T-helper 2 cell treated with Interferon-gamma antibody and Interleukin-4, amounts not matched to agents 100 ng/mL and 5 ng/mL, for 36 hours (primary cell): ENCODE measurements at places on chromosomes 6 and 20. TPM values are rescaled to one million over a fixed set of nuclear protein-coding genes. Genes with fewer than 3 reads are reported as not detected.

TRAPPC3L gene
- not detected in 2 replicates for total RNA-seq

MUC21 gene
- not detected in 2 replicates for total RNA-seq

TMEM151B gene
- total RNA-seq = not detected in 2 replicates

SUMO4 gene
- 9.6 and 10.5 TPM in 2 replicates for total RNA-seq

RAD21L1 gene
- total RNA-seq = not detected in 2 replicates

C20orf144 gene
- 0.25 TPM in 1 of 2 replicates, not detected in the other for total RNA-seq

SLC22A2 gene
- not detected in 2 replicates for total RNA-seq

OLIG3 gene
- total RNA-seq = not detected in 2 replicates

FAM217B gene
- total RNA-seq = 30.8 and 36.3 TPM in 2 replicates

LY6G6C gene
- total RNA-seq = 0.25 TPM in 1 of 2 replicates, not detected in the other

IPCEF1 gene
- 9.5 and 10.2 TPM in 2 replicates for total RNA-seq

CYP24A1 gene
- not detected in 2 replicates for total RNA-seq

PLCB4 gene
- not detected in 2 replicates for total RNA-seq

CCM2L gene
- not detected in 2 replicates for total RNA-seq

ZNF165 gene
- 0.43 and 0.66 TPM in 2 replicates for total RNA-seq

GTSF1L gene
- total RNA-seq = 0.23 TPM in 1 of 2 replicates, not detected in the other

ANKRD66 gene
- total RNA-seq = not detected in 2 replicates

PM20D2 gene
- 15.1 and 15.3 TPM in 2 replicates for total RNA-seq

PHACTR3 gene
- not detected in 2 replicates for total RNA-seq

PXT1 gene
- 0.09 and 0.11 TPM in 2 replicates for total RNA-seq

NTSR1 gene
- total RNA-seq = 0.23 and 0.34 TPM in 2 replicates

EMILIN3 gene
- total RNA-seq = not detected in 2 replicates

CST5 gene
- not detected in 2 replicates for total RNA-seq

SAMHD1 gene
- total RNA-seq = 338 and 368 TPM in 2 replicates

SNAP25 gene
- 0.18 and 0.48 TPM in 2 replicates for total RNA-seq

CCHCR1 gene
- 37.1 and 39.2 TPM in 2 replicates for total RNA-seq

BFSP1 gene
- 3.7 and 4.1 TPM in 2 replicates for total RNA-seq

GRM4 gene
- total RNA-seq = not detected in 2 replicates

KIAA1755 gene
- not detected in 2 replicates for total RNA-seq

EGFL8 gene
- 7.0 and 8.7 TPM in 2 replicates for total RNA-seq

SLC24A3 gene
- total RNA-seq = not detected in 2 replicates

KCNK5 gene
- 10.9 and 11.0 TPM in 2 replicates for total RNA-seq

ANKRD6 gene
- 0.93 and 1.3 TPM in 2 replicates for total RNA-seq

DNAH8 gene
- total RNA-seq = 0.02 and 0.32 TPM in 2 replicates

DEFB119 gene
- not detected in 2 replicates for total RNA-seq

AIF1 gene
- 67.9 and 70.2 TPM in 2 replicates for total RNA-seq

GABRR2 gene
- 0.73 and 1.2 TPM in 2 replicates for total RNA-seq

ME1 gene
- not detected in 2 replicates for total RNA-seq

RNF182 gene
- total RNA-seq = not detected in 2 replicates

SEMG1 gene
- total RNA-seq = not detected in 2 replicates

VSTM2L gene
- not detected in 2 replicates for total RNA-seq

MUCL3 gene
- not detected in 2 replicates for total RNA-seq

ZNF311 gene
- 0.66 and 0.77 TPM in 2 replicates for total RNA-seq

PTCHD4 gene
- not detected in 2 replicates for total RNA-seq

THEMIS gene
- total RNA-seq = 44.6 and 48.1 TPM in 2 replicates

ENPP4 gene
- 4.7 and 4.9 TPM in 2 replicates for total RNA-seq

SPATA2 gene
- 7.7 and 8.0 TPM in 2 replicates for total RNA-seq

BACH2 gene
- total RNA-seq = 33.2 and 35.2 TPM in 2 replicates

C6orf141 gene
- total RNA-seq = 0.39 and 0.55 TPM in 2 replicates

COL19A1 gene
- total RNA-seq = 0.09 and 0.14 TPM in 2 replicates

NKAIN2 gene
- total RNA-seq = not detected in 2 replicates

TRIM10 gene
- 0.05 TPM in 1 of 2 replicates, not detected in the other for total RNA-seq

COL20A1 gene
- not detected in 2 replicates for total RNA-seq

RBM24 gene
- not detected in 2 replicates for total RNA-seq

OR2B6 gene
- total RNA-seq = 0.30 TPM in 1 of 2 replicates, not detected in the other

CAGE1 gene
- 0.16 TPM in 1 of 2 replicates, not detected in the other for total RNA-seq

WDR27 gene
- total RNA-seq = 22.8 and 24.0 TPM in 2 replicates
